MG63 (cell line): ENCODE measurements at places on chromosomes 2 and 18. TPM values are rescaled to one million over a fixed set of nuclear protein-coding genes. Genes with fewer than 3 reads are reported as not detected.
A peak's percentile ranks its signal among the peaks of the same experiment; 100 is the strongest.

GRCh38 chr2:205411558-205411957, 270.7 kb upstream of the NRP2 start:
- DNase-seq = peak; percentile 78

Gene HOXD10
- 3.8 and 4.8 TPM in 2 replicates for total RNA-seq

- DNase-seq = peak; percentile 12
These were observed 175.9 kb upstream of the FN1 start for GRCh38 chr2:215611609-215612386.

GRCh38 chr2:98713332-98714015, 17.5 kb downstream of the MGAT4A start:
- DNase-seq = no peak

Gene GCG
- total RNA-seq = not detected in 2 replicates

Gene MYO5B
- 8.8 and 31.6 TPM in 2 replicates for total RNA-seq

Gene MC2R
- total RNA-seq = not detected in 2 replicates

Gene RNU2-63P
- not detected in 2 replicates for total RNA-seq

Gene BOLL
- not detected in 2 replicates for total RNA-seq

DNA sequence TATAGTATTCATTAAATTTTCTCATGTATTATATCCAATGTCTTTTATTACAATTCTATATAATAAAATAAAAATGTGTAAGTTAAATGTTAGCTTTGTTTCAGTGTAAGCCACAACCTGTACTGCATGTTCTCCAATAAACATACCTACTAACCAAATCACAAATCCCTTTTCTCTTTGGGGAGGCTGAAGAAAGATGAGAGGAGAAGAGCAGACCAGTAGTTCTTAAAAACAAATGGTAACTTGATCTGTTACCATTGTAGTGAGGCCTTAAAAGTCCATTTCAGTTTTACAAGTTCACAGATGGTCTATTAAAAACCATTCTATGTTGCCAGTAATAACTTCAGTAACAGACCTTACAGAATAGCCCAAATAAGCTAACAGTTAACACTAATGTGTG, 100.5 kb downstream of the SOS1 start:
- no peak for DNase-seq

Gene REG1B
- total RNA-seq = not detected in 2 replicates

DNA sequence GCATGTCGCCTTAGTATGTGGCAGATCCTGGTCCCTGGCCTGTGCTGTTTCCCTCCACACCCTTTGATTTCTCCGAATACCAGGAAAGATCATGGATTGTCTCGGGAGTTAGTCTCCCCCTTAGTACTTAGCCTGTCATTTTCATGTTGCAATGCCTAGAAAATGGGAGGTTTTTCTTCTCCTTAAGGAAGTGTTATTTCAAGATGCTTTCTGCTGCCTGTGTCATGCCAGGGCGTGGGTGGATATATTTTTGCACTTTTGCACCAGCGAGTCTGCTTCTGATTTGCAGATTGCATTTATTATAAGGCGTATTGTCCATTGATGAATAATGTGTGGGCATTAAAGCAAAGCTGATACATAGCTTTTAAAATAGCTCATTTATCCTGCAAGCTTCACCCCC, 223.5 kb downstream of the NEDD4L start:
- no peak for DNase-seq

Gene ITGA4
- total RNA-seq = 18.9 and 19.3 TPM in 2 replicates

DNA sequence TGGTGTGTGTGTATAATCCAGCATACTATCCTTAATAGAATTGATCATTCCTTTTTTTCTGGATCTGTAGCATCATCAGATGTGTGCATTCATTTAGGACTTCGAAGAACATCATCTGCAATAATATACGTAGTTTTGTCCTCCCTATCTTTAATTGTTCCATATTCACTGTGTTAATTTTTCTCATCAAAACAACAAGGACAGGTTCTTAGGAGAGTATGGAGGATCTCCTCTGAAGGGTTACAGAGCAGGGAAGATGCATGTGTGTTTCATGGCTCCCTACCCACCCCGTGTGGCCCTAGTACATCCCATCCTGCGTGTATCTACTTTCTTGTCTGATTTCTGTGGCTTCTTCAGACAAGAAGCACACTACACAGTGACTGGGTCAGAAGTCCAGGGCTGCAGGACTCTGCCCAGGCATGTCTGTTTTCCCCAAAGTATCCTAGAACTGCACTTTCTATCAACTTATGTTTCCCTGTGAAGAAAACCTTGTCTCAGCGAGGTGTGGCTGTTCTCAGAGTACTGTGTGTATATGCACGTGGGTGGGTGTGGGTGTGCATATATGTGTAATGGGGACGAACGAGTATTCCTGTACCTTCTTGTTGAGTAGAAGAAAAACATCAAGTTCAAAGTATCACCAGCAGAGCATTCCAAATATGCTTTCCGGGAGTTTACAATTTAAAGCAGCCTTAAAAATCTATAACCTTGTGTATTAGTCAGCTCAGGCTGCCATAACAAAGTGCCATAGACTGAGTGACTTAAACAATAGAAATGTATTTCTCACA, 220.4 kb upstream of the FOSL2 start:
- no peak for DNase-seq

- peak; percentile 75 for DNase-seq
These were observed 744.4 kb downstream of the KCNJ3 start for GRCh38 chr2:155442755-155443372.

DNA sequence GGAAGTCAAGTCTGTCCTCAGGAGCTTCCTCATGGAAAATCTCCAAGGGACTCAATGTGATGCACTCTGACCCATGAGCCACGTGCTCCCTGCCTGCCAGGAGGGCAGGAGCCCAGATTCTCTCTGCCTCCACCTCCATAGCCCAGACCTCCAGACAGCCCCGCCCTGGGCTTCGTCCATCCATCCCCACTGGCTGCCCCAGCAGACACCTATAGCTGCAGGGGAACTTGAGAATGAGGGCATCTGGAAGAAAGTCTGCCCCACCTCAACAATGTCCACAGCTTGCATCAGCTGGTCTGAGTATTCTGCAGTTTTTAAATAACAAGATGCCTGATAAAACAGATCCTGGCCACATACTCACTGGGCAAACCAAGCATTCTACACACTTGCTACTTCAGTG, 418.8 kb upstream of the SMIM21 start:
- no peak for DNase-seq

DNA sequence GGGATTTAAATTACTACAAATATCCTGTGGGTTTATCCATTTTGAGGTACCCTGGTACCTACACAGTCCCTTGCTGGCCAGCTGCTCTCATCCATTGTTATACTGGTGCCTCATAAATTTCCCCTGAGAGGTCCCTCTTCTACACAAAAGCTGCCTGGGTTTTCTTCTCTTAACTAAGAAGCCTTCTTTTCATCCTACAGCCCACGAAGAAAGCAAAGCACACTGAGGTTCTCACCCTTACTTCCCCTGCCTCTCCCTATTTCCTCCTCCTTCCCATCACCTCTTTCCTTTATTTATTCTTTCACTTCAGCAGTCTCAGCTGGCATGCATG, 154.9 kb downstream of the CSRNP3 start:
- DNase-seq = no peak

- DNase-seq = no peak
These were observed 68.6 kb downstream of the SMIM21 start for GRCh38 chr18:75358928-75359327.

DNA sequence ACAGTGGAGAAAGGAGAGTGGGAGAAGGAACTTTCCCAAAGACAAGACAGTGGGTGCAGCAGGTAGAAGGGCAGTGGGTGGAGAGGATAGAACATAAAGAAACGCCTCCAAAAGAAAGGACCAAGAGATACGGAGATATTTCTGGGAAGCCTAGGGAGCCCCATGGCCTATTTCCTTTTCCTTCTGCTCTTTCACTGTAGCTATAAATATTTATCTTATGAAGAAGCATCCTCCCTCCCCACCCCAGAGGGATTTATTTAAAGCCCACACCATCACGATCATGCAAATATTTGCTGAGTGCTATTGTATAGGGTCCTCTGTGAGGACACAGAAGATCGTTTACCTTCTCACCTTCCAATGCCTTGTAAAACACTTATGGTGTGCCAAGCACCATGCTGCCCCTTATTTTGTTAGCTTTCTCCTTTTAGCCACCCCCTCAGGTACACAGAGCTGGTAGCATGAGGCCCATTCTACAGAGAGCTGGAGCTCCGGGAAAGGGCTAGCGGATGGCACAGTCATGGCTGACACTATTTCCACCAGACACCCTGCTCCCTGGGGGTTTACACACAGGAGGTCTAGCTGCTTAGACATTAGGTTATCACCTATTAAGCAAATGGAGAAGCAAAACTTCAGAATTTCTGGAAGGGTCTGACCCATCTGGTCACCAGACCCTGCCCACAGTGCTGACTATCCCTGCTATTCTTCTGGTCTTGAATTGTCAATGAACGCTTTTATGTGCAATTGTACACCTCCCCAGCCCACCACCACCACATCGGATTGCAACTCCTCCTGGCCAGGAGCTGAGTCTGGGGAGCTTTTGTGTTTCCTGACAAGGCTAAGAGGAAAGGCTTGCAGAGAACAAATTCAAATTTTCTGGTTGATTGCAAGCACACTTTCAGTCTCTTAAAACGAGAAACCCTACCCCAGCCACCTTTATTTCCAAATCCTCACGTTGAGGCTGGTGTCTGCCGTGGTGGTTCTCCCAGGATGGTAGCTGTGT, 91.8 kb upstream of the KLF7 start:
- DNase-seq = no peak

DNA sequence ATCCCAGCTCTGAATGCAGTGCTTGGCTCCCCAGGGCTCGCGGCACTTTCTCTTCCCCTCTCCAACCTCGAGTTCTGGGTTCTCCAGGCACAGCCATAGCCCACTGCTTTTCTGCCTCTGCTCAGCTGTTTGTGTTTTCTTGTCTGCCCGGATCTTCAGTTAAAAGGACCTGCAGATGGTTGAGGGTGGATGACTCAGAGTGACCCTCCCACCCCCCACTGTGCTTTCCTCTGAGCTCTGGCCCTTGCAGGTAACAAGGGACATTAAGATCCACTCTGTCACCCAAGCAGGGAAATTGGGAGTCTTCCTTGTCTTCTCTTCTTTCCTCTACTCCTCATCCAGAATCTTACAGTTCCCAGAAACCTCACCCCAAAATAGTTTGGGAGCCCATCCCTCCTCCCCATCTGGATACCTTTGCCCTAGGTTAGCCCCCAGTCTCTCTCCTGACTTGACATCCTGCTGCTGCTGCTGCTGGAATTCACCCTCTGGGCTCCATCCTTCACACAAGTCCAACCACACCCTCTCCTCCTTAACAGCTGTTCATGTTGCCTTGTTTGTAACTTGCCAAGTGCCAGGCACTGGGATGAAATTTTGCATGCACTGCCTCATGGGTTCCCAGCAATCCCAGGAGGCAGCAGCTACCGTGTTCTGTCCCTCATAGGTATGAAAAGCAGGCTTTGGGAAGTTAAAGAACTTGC, 157.9 kb upstream of the TTC39C start:
- DNase-seq = no peak

- peak; percentile 37 for DNase-seq
These were observed at the start of gene REEP1 for GRCh38 chr2:86337244-86337835. REEP1 (minus strand) TSS chr2:86337626; CDS start chr2:86337510, 116 bp downstream.

- no peak for DNase-seq
These were observed 6.6 kb downstream of the ACVR2A start for GRCh38 chr2:147851244-147851930.

GRCh38 chr2:121450301-121450700, 80.4 kb upstream of the RNU4ATAC start:
- DNase-seq = no peak

Gene DYSF
- total RNA-seq = 1.1 and 1.4 TPM in 2 replicates
